Naive B cell (primary cell): ENCODE measurements at places on chromosomes 16 and 17.

- DNase-seq, result no peak
Observed at GRCh38 chr17:50917418-50917743, 51.2 kb upstream of the TOB1 start.

DNA sequence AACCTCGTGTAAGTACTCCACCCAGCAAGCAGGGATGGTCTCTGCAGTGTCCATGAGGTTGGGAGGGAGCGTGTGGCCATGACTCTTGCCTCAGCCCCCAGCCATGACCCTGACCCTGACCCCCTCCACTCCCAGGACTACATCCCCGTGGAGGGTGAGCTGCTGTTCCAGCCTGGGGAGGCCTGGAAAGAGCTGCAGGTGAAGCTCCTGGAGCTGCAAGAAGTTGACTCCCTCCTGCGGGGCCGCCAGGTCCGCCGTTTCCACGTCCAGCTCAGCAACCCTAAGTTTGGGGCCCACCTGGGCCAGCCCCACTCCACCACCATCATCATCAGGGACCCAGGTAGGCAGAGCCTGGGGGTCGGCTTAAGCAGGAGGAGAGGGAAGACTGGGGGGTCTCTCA, 16.3 kb downstream of the GALK1 start:
- no peak for DNase-seq

DNA sequence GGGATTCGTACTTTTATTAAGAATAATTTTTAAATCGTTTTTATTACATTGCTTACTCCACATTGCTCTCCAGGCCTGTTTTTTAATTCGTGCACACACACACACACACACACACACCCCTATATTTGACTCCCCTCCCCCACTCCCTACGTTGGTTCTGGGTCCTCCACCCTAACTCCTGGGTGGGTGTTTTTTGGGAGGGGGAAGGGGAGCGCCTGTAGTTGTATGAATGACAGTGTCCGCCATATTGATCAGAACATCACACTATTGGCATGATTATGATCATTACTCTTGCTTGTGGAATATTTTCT, 1.3 kb downstream of the GNAO1 start:
- no peak for DNase-seq

GRCh38 chr17:78707016-78707415, 75.1 kb downstream of the CYTH1 start:
- DNase-seq, result no peak

- DNase-seq, result no peak
Observed at GRCh38 chr16:11963706-11964105, 1.3 kb upstream of the TNFRSF17 start.

- no peak for DNase-seq
Observed at GRCh38 chr16:85527767-85528297, 85.3 kb upstream of the GSE1 start.
